ENCODE measurements at places on chromosomes 16 and 17. TPM values are rescaled to one million over a fixed set of nuclear protein-coding genes. Genes with fewer than 3 reads are reported as not detected.

DNA sequence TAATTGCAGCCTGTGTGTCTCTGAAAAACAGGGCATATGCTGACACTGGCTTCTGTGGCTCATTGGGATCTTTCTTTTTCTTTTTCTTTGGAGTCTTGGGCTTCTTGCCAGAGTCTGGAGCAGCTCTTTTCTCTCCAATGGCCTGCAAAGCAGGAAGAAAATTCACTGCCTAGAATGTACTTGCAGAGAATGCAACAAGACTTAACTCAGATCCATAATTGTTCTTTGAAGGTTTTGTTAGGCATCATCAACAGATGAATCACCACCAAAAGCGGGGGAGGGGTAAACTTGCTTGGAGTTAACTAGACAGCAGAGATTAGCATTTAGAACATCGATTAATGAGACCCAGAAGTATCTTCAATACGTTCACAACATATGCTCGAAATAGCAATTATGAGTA, 100.9 kb downstream of the TOX3 start:
- DNase-seq = peak; percentile 5

Gene TP53TG3B
- not detected for polyA plus RNA-seq

- no peak for DNase-seq
Observed at GRCh38 chr17:31511195-31511578, 119.7 kb downstream of the RAB11FIP4 start.

GRCh38 chr17:41538565-41538991, 10.5 kb upstream of the KRT19 start:
- no peak for DNase-seq

- DNase-seq = no peak
Observed at GRCh38 chr16:88333848-88334777, 48.6 kb upstream of the ZNF469 start.

GRCh38 chr17:62870030-62870541, 62.0 kb upstream of the MARCHF10 start:
- peak; percentile 55 for DNase-seq

DNA sequence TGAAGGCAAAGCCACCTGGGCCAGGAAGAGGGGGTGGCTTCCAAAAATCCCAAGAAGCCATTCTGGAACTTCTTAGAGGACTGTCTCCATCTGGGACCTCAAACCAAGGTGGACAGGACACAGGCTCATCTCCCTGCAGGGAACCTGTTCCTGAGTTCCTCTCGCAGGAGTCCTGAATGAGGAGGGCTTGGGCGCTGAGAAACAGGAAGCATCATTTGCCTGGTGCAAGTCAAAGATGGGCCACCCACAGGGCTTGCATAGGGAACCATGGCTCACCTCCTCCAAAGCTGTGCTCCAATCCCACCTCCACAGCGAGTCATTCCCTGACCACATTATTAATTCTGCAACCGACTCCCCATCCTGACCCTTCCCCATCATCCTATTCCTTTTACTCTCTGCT, 55.0 kb upstream of the RPL38 start:
- no peak for DNase-seq

DNA sequence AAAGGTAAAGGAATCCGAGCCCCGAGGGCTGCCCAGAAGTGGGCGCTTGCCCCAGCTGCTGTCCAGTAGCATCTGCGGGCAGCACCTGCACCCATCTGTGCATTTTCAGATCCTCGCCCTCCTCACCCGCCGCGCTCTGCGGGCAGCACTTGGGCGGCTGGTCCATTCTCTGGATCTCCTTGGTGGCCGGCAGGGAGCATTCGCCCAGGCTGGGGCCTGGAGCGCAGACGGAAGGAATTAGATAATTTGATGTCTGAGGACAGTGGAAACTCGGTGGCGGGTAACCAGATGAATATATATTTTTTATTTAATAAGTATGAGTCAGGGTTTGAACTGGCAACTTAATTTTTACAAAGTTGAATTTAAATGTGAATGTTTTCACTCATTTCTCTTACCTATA, 88.5 kb downstream of the NPIPB11 start:
- no peak for DNase-seq

Gene GALR2
- polyA plus RNA-seq = not detected

Gene PRSS36
- 0.20 TPM for polyA plus RNA-seq

Gene SLC2A4
- 0.09 TPM for polyA plus RNA-seq

- DNase-seq = no peak
Observed at GRCh38 chr16:30903596-30903995, 7.2 kb downstream of the CTF1 start.

Gene NUPR1
- polyA plus RNA-seq = 22.2 TPM

DNA sequence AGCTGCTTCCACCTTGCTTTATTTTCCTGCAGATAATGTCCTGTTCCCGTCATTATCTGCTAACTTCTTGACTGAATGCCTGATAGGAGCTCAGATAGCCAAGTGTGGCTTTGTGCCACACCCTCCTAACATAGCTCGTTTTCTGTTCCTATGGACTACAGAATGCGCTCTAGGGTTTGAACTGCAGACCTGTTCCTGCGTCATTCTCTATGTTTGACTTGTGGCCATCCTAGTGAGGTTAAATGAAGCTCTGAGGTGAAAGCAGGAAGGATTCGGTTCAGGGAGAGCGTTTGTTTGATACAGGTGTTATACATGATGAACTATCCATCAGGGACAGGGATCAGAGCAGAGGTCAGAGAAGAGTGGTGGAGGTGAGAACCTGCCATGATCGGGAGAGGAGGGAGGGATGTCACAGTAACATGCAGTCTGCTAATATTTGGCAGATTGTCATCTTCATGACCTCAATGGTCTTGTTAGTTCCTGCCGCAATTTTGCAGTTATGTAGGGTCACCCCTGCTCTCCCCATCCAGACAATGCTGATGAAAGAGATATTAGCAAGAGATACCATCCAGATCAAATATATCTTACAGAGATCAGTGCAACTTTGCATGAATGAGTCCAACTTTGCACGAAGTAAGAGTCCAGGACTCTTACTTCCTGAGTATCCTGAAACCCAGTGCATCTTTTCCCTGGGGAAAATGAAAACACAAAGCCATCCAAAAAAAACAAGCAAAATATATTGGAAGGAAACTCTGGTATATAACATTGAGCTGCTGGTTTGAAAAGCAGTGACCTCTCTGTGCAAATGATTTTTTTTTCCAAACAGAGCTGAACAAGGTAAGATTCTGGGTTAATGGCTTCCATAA, 32.8 kb downstream of the MPHOSPH6 start:
- peak; percentile 37 for DNase-seq

- DNase-seq = peak; percentile 74
Observed at GRCh38 chr17:55452139-55452790, 30.6 kb upstream of the MMD start.

Gene STAC2
- 0.01 TPM for polyA plus RNA-seq

DNA sequence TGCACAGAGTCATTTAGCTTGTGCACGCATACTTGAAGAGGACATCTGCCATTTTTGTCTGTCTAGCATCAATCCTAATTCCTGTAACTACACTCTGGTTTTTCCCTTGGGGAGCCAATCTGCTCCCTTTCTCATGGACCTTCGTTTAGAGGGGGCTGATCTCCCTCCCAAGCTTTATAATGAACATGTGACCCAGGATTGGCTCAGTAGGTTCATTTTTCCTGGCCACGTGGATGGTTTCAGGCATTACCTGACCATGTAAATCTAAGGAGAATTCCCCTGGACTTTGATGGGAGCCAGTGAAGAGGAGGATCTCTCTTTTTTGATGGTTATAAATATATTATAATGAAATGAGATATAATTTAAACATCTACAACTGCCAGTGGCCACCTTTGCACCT, 56.8 kb upstream of the HS3ST2 start:
- no peak for DNase-seq

Gene IGSF6
- not detected for polyA plus RNA-seq

Gene NPW
- 0.06 TPM for polyA plus RNA-seq

Gene KRT12
- not detected for polyA plus RNA-seq

GRCh38 chr17:43906951-43907424, 348 bp downstream of the MPP2 start:
- DNase-seq = no peak

GRCh38 chr17:510226-510917, 157.8 kb upstream of the RPH3AL start:
- DNase-seq = peak; percentile 26

- DNase-seq = no peak
Observed at GRCh38 chr16:11562411-11562810, 24.3 kb downstream of the LITAF start.

DNA sequence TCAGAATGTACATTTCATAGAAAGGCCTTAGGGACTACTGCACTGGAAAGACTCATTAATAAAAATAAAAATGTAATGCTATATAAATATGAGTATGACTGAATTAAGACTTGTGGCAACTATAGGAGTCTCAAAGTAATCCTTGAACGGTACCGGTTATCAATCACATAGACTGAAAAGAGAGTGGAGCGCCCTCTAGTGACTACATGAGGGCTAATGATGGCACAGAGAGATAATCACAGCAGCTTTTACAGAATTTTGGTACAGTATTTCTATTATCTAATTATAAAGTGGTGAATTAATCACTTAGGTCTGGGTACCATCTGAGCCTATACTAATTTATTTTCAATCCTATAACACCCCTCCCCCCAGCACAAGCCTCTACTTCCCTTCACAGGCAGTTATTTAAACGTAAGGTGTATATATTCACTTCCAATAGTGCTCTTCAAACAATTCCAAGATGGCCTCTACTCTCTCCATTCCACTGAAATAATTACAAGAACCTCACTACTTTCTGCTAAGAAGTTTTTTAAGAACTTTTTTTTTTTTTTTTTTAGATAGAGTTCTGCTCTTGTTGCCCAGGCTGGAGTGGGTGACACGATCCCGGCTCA, 40.7 kb upstream of the ANKFY1 start:
- no peak for DNase-seq

- DNase-seq = peak; percentile 47
Observed at GRCh38 chr17:82281502-82282238, 8.2 kb upstream of the CSNK1D start.

DNA sequence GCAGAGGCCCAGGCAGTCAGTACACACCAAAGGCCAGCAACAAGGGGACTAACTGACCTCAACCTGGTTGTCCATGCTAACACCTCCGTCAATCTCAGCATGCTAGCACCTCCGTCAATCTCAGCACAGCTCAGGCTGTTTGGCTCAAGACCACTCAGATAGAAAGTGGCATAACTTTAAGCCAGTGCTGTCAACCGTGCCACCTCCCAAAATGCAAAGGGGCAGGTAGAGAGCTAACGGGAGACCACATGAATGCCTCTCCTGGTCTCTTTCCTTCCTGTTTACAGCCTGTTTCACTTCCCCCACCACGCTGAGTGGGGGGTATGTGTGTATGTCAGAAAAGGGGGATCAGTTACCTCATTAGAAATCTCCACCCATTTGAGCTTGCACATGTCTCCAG, 3.3 kb downstream of the UBTF start:
- DNase-seq = no peak

Gene FKBP10
- 262 TPM for polyA plus RNA-seq

GRCh38 chr16:84529607-84530006, 25.1 kb upstream of the MEAK7 start:
- no peak for DNase-seq

DNA sequence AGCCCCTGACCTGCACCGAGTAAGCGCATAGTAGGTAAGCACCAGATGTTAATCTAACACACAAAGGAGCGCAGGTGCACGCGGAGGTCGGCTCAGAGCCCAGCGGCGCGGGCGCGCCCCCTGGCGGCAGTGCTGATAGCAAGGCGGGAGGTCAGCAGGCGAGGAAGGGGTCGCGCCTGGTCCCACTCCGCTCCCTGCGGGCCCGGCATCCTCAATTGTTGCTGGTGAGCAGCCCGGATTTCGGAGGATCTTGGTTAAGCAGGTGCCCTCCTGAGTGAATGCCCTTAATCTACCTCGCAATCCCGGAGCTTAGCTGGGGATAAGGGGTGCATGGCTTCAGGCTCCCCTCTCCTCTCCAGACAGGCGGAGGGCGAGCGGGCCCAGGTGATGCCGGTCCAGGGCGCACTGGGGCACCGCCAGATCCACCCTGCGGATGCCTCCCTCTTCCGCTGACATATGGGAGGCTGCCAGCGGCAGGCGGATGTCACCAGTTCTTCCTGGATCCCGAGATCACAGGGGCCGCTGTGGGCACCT, 4.0 kb upstream of the WNT3 start:
- no peak for DNase-seq

- DNase-seq = peak; percentile 53
Observed at GRCh38 chr16:82657239-82657638, 30.5 kb downstream of the CDH13 start.

Gene SDR42E2
- not detected for polyA plus RNA-seq

DNA sequence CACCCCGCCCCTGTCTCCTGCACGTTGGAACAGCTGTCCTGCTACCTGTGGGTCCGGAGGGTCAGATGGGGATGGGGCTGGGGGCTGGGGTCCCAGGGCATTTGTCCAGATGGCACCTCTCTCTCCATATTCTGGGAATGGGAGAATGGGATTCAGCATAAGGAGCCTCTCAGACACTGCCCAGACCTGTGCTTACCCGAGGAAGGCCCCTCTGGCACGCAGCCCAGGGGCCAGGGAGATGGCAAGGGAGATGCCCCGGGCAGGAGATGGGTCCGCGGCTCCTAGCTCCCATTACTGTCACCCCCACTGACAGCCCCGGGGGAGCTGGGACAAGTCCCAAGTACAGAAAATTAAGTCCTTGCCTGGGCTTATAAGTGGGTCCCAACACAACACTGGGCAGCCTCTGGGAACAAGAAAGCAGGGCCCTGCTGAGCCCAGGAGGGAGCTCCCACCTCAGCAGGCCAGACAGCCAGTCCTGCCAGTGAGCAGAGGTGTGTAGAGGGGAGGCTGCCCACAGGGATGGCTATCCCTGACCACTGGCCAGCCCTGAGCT, 1.8 kb downstream of the VASN start:
- DNase-seq = no peak

Gene TP53TG3
- polyA plus RNA-seq = not detected

DNA sequence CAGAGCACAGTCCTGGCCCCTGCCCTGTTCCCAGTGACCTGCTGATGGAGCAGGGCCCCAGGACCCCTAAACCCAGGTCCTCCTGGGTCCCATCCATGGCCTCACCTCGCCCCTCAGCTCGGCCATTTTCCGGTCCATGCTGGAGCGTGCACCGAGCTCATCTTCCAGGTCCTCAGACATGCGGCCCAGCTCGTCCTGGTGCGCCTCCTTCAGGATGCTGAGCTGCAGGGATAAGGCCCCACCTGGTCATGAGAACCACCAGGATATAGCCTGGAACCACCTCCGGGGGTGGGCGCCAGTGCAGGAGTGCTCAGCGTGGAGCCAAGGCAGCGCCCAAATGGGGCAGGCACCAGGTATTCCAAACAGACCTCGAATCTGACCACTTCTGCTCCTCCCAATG, 17.9 kb downstream of the CCDC102A start:
- no peak for DNase-seq

- no peak for DNase-seq
Observed at GRCh38 chr16:27174007-27174406, 29.3 kb upstream of the KDM8 start.

Data from fibroblast of lung (primary cell).